ENCODE measurements at places on chromosomes 3 and 15. TPM values are rescaled to one million over a fixed set of nuclear protein-coding genes. Genes with fewer than 3 reads are reported as not detected.

IL5RA gene
- 5.7 TPM for total RNA-seq

C3orf22 gene
- not detected for total RNA-seq

FGD5 gene
- total RNA-seq, result 12.1 TPM

CORO2B gene
- 15.9 TPM for total RNA-seq

GRCh38 chr15:100623301-100623700, 20.9 kb downstream of the ASB7 start:
- DNase-seq, result no peak
- no peaks in the 10 kb centered on the region for H3K4me1 ChIP-seq

DNA sequence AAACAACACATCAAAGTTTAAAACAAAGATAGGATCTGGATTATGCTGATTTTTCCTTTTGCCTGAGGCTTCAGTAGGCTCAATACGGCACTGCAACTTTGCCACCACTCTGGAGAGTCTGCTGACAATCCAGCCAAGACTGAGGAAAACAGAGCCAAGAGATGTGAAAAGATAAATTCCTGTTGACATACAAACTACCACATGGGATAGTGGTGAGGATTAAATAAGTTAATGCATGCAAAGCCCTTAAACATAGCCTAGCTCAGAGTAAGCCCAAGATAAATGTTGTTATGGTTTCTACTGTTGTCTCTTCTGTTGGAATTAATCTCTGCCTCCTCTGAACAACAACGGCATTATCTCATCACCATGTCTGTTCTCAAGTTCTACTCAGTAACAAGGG, 245.9 kb upstream of the LMCD1 start:
- no peak overlapping the region for H3K4me3 ChIP-seq
- peaks cover 4% of the 10 kb centered on the region for H3K4me1 ChIP-seq
- H3K27ac ChIP-seq, result no peak overlapping the region

GRCh38 chr3:64336488-64336887, 111.2 kb upstream of the PRICKLE2 start:
- no peak for DNase-seq
- no peaks in the 10 kb centered on the region for H3K27me3 ChIP-seq
- H3K27ac ChIP-seq, result no peak overlapping the region
- peaks cover 3% of the 10 kb centered on the region for H3K4me1 ChIP-seq
- H3K4me3 ChIP-seq, result no peak overlapping the region
- no peaks in the 10 kb centered on the region for H3K36me3 ChIP-seq

DNA sequence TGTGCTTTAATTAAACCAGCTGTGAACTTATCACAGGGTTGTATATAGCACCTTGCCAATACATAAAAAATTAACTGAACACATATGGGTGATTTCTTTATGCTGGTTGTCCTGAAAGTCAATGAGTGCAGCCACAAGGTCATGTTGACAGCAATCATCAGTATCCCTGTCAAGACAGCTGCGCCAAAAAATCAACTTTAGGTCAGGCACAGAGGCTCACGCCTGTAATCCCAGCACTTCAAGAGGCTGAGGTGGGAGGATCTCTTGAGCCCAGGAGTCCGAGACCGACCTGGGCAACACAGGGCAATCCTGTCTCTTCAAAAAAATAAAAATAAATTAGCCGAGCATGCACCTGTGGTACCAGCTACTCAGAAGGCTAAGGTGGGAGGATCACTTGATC, 707.3 kb downstream of the SI start:
- DNase-seq, result no peak
- no peak overlapping the region for H3K27ac ChIP-seq
- no peak overlapping the region for H3K4me3 ChIP-seq
- H3K36me3 ChIP-seq, result no peaks in the 10 kb centered on the region
- H3K4me1 ChIP-seq, result no peaks in the 10 kb centered on the region
- H3K27me3 ChIP-seq, result no peaks in the 10 kb centered on the region

DNA sequence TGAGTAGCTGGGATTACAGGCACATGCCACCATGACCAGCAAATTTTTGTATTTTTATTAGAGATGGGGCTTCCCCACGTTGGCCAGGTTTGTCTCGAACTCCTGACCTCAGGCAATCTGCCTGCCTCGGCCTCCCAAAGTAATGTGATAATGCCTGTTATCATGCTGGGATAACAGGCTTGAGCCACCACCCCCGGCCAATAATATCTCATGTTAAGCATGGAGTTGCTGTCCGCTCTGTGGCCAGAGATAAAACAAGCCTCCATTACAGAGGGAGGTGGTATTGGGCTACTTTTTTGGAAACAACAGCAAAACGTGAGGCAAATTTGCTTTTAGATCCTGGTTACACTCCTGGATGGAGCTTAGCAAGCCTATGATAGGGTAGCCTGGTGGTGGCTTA, 32.9 kb upstream of the ALG1L2 start:
- H3K4me1 ChIP-seq, result peaks cover 3% of the 10 kb centered on the region
- H3K4me3 ChIP-seq, result no peak overlapping the region
- no peak overlapping the region for H3K27ac ChIP-seq
- H3K36me3 ChIP-seq, result no peaks in the 10 kb centered on the region
- DNase-seq, result no peak

GRCh38 chr15:50009634-50010033, 109.4 kb downstream of the ATP8B4 start:
- no peaks in the 10 kb centered on the region for H3K27me3 ChIP-seq
- H3K36me3 ChIP-seq, result no peaks in the 10 kb centered on the region
- no peak overlapping the region for H3K27ac ChIP-seq
- H3K4me1 ChIP-seq, result no peaks in the 10 kb centered on the region
- H3K4me3 ChIP-seq, result no peak overlapping the region
- no peak for DNase-seq

- H3K27ac ChIP-seq, result peak overlapping the region; percentile 3
- peaks cover 100% of the 10 kb centered on the region for H3K27me3 ChIP-seq
- H3K4me3 ChIP-seq, result peak overlapping the region; percentile 29
- DNase-seq, result peak; percentile 53
- peaks cover 66% of the 10 kb centered on the region for H3K4me1 ChIP-seq
These were observed 5.0 kb downstream of the GATA2 start for GRCh38 chr3:128487813-128488635.

DNA sequence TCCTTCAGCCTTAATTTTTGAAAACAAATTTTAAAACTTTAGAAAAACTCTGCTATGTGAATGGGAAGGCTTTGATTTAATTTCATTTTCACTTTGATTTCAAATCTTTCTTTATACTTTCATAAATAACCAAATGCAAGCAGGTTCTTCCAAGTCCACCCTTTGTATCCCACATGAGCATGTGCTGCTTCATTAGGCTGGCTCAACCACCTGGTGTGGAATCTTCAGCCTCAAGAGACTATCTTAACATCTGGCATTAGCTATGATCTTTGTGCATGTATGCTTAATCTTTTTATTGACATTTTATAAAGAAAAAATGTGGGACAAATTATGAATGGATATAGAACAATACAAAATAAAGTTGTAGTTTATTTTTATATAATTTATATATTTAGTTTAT, 81.8 kb upstream of the MLF1 start:
- H3K4me1 ChIP-seq, result no peaks in the 10 kb centered on the region
- no peaks in the 10 kb centered on the region for H3K27me3 ChIP-seq
- no peak for DNase-seq

DNA sequence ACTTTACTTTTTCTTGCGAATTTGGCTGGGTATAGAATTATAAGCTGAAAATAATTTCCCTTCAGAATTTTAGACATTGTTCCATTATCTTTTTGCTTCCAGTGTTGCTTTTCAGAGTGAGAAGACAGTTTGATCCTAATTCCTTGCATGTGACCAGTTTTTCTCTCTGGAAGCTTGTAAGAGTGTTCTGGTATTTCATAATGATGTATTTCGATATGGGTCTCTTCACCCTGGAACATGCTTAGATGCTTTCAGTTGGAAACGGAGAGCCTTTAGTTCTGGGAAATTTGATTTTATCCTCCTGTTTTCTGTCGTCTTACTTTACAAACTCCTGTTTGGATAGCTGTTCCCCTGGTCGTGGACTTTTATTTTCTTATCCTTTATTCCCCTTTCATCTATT, 13.9 kb downstream of the ALPK3 start:
- H3K27me3 ChIP-seq, result no peaks in the 10 kb centered on the region
- peaks cover 3% of the 10 kb centered on the region for H3K36me3 ChIP-seq
- no peak overlapping the region for H3K27ac ChIP-seq
- no peak for DNase-seq
- H3K4me3 ChIP-seq, result no peak overlapping the region

DNA sequence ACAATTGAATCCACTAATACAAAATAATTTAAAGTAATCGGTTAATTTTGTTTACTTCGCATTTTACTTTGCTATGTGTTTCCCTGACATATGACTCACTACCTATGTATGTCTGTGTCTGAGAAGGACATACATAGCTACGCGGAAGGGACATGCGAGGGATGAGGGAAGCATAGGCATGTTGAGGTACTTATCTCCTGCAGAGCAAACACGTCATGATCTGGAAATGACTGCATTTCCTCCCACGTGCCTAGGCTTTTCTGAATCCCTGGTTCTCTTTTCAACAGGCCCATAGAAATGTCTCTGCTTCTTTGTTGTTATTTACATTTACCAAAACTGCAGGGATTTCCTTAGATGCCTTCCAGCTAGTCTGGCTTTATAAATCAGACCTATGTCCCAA, 27.5 kb downstream of the ALCAM start:
- no peak for DNase-seq
- H3K4me3 ChIP-seq, result no peak overlapping the region
- H3K36me3 ChIP-seq, result no peaks in the 10 kb centered on the region
- H3K27ac ChIP-seq, result no peak overlapping the region
- H3K4me1 ChIP-seq, result no peaks in the 10 kb centered on the region

DNA sequence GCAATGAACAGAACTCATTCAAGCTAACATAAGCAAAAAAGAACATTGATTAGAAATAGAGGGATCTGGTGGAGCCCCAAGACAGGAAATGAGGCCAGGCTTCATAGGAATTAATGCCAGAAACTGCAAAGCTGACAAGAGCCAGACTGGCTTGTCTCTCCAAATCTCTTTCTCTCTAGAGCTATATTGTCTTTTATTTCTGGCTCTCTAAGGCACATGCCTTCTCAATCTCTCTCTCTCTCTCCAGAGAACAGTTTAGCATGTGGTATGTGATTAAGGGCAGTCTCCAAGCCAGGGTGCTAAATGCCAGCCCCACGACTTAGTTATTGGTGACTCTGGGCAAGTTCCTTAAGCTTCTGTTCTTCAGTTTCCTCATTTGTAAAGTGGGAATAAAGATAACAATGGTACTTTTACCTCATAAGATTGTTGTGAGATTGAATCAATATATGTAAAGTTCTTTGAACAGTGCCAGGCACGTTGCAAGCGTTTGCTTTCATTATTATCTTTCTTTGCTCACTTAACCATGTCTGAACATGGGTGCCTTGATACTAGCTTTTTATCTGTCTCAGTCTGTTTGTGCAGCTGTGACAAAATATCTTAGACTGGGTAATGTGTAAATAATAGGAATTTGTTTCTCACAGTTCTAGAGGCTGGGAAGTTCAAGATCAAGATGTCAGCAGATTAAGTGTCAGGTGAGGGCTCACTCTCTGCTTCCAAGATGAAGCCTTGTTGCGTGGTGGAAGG, 123.2 kb downstream of the BDH1 start:
- peaks cover 8% of the 10 kb centered on the region for H3K27me3 ChIP-seq
- H3K27ac ChIP-seq, result peak overlapping the region; percentile 22
- peak; percentile 36 for DNase-seq
- H3K36me3 ChIP-seq, result no peaks in the 10 kb centered on the region

- H3K27ac ChIP-seq, result no peak overlapping the region
- H3K36me3 ChIP-seq, result no peaks in the 10 kb centered on the region
- H3K4me1 ChIP-seq, result no peaks in the 10 kb centered on the region
- DNase-seq, result no peak
- H3K27me3 ChIP-seq, result no peaks in the 10 kb centered on the region
- no peak overlapping the region for H3K4me3 ChIP-seq
These were observed 155.9 kb upstream of the BCL6 start for GRCh38 chr3:187900993-187901755.

Data from spinal cord (tissue), 10 donors.